Substantia nigra (tissue), 51 donors: ENCODE measurements at places on chromosomes 7 and 10.

- no peak for DNase-seq
Observed at GRCh38 chr10:5961405-5962100, 15.8 kb downstream of the IL15RA start.

- DNase-seq = no peak
Observed at GRCh38 chr10:7662522-7662921, 4.2 kb downstream of the ITIH5 start.

DNA sequence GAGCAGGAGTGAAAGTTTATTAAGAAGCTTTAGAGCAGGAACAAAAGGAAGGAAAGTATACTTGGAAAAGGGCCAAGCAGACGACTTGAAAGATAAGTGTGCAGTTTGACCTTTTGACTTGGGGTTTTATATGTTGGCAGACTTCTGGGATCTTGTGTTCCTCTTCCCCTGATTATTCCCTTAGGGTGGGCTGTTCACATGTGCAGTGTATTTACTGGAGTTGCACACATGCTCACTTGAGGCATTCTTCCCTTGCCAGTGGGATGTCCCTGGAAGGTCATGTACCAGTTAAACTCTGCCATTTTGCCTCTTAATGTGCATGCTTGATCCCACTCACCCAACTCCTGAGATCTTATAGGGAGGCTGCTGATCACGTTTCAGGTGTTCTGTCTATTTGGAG lies 23.4 kb upstream of the ARHGAP12 start:
- no peak for DNase-seq

- no peak for DNase-seq
Observed at GRCh38 chr7:65475040-65475726, 101.5 kb downstream of the ZNF92 start.

DNA sequence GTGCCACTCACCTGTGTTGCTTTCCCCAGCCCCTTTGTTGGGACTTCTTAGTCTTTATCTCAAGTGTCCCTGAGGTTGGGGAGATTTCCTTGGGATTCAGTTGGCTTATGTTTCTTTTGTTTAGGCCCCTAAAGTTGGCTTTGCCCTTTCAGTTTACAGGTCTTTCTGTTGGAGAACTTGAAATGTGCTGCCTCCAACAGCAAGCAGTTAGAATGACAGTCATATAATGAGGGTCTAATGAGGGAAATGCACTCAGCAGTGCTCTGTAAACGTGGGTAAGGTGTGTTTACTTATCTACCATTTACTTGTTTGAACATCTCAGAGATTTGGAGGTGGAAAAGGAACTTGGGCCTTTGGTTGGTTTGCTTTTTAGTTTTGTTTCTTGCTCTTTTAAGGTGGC lies 191.4 kb upstream of the STK17A start:
- no peak for DNase-seq
